ENCODE measurements at places on chromosomes 2 and 18. TPM values are rescaled to one million over a fixed set of nuclear protein-coding genes. Genes with fewer than 3 reads are reported as not detected.

GRCh38 chr2:238141541-238142318 is 3.3 kb downstream of the KLHL30 start:
- DNase-seq: no peak

CLEC4F gene
- not detected for total RNA-seq

- no peak for DNase-seq
Measured at GRCh38 chr2:174984561-174984960, 20.6 kb downstream of the CHN1 start.

RPRM gene
- 0.44 TPM for total RNA-seq

- DNase-seq: no peak
Measured at GRCh38 chr2:169393068-169393590, 30.8 kb upstream of the LRP2 start.

DNA sequence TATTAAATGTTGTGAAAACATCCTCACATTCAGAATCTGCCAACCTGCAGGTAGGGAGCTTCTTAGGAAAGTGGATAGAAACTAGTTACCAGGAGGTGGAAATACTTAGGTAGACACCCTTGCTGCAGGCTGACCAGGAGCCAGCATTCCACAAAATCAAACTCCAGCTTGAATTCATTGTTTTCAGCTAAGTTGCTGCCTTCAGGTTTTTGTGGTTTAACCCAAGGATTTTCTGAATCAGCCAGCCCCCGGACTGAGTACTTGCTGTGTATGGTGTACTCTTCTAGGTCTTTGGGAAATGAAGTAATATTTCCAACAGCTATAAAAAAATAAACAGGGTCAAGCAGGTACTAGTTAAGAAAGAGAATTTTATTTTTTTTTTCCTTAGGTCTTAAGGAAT is 192.1 kb upstream of the CHST9 start:
- no peak for DNase-seq

Measured in CD4-positive, CD25-positive, alpha-beta regulatory T cell (primary cell).